ENCODE measurements at places on chromosomes 7 and 10.

- DNase-seq = no peak
These were observed 701 bp upstream of the GBX1 start for GRCh38 chr7:151168003-151168786.

DNA sequence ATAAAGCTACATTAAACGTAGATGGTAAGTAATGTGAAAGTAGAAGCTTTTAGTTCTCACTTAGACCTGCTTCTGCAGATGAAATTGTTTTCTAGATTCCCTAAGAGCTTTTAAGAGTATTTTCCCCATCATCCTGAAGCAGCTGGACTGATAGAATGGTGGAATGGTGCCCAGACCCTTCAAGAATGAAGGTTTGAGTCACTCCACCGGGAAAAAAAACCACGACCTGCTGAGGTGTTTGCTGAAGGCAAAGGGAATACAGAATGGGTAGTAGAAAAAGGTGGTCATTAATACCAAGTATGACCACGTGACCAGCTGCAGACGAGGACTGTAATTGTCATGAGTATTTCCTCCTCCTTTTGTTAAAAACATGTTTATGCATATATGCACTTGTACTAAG, 79.2 kb upstream of the PTPRZ1 start:
- DNase-seq = no peak

- DNase-seq = no peak
These were observed 82.7 kb downstream of the PLCE1 start for GRCh38 chr10:94076325-94076841.

DNA sequence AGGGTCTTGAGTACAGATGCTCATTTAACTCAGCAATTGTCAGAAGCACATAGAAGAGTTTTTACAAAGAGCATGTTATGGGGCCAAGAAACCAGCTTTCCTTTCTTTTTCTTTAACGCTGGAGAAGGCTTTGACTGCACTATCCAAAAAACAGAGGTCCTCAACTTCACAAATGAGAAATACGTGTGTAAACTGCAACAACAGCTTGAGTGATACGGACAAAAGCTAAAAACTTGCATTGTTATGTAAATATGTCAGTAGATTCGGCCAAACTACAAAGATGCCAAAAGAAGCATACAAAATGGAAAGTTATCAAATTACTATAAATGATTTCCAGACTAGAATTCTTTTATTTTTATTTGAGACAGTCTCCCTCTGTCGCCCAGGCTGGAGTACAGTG, 62.4 kb upstream of the C10orf90 start:
- no peak for DNase-seq

DNA sequence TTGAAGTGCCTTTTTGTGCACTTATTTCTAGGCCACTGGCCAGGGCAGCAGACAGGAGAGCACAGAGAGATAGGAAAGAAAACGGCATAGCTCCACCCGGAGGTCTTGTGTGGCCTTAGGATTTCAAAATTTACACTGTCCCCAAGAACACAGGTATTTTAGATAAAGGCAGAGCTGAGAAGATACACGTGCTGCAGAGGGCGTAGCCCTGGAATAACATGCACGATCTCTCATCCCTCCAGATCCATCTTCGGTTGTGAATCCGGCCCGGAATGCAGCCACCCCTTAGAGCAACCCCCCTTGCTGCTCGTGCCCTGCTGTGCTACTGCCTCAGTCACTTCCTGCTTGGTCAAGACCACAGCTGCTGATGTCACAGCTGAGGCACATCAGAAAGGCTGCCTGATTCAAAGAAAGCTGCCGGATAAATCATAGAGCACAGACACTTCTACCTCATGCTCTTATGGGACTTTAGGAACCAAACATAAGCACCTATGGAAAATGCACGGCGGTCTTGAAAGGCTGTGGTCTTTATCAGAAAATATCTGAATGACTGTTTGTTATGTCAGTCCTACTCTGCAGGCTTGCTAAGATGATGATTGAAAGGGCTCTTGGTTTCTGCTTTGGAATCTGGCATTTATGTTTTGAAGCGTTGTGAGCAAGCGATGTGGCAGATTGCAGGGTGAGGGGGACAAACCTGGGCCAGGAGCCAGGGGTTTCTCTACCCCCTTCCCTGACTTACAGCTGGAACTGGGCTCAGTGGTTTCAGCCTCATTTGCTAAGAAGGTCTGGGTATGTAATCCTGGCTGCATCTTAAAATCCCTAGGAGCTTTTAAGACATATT, 152.0 kb downstream of the SVIL start:
- DNase-seq = peak; percentile 33

DNA sequence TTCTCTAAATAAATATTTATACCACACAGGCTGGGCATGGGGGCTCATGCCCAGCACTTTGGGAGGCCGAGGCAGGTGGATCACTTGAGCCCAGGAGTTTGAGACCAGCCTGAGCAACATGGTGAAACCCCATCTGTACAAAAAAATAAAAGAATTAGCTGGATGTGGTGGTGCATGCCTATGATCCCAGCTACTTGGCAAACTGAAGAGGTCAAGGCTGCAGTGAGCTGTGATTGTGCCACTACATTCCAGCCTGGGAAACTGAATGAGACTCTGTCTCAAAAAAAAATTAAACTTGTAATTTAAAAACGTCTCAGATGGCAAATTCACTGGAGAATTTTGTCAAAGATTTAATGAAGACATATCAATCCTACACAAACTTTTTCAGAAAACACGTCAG, 277.6 kb upstream of the BMPER start:
- no peak for DNase-seq

DNA sequence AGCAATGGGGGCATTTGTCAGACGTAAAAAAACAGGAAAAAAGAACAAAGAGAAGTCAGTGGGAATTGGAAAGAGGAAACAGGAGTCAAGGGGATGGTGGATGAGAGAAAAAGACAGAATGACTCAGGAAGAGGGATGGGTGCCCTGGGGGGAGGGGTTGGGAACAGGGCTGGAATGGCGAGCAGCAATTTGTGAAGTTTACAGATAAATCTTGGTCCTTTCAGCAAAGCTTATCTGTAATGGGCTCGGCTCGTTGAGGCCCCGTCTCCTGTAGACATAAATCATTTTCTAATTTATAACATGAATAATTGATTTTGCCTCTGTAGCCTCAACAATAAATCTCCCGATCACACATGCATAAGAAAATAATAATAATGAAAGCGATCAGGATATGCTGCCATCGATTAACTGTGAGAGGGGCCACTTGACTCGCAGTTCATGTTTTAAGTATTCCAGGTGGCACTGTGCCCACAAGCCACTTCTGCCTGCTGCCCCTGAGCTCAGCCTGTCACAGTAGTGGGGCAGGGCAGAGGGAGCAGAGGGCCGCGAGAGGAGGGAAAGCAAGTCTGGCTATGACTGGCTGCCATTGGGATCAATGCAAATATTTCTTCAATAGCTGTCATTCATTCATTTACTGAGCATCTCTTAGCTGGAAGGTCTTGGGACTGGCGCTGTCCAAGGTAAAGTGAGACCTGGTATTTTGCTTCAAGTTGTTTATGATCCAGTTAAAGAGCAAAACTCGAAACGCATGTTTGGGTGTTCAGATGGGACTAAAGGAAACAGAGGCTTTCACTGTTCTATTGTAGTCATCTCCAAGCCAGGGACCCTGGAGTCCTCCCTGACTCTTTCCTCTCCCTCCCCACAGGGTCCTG, 47.4 kb upstream of the R3HCC1L start:
- DNase-seq = no peak

GRCh38 chr10:72792288-72792687, 100.3 kb downstream of the MCU start:
- no peak for DNase-seq

DNA sequence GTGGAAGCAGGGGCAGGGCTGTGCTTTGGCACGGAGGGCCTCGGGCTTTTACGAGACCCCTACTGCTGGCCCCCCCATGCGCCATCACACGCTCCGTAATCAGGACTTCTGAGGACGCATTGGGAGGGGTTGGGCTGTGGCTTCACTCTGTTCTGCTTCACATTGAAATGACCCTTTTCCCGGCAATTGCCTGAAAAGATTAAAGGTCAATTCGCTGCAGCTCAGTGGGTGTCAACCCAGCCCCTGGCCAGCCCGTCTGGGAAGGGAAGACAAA, 41.7 kb upstream of the UBE3C start:
- DNase-seq = no peak

DNA sequence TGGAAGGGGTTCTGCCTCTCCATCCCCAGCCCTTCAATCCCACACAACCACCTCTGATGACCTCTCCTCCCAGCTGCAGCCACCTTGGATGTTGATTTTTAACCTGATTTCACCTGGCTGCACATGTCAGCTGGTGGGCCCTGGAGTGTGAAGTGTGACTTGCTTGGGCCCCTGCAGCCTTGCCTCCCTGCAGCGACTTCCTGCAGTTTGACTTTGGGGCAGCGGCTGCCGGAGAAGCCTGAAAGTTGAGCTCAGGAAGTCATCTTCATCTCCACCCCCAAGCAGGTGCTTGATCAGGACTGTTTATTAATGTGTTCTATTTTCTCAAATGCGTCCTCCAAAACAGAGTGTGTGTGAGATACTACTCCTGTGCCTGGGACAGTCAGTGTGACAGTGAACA, 675.2 kb upstream of the GALNT17 start:
- DNase-seq = no peak

- DNase-seq = no peak
These were observed 683.9 kb downstream of the MAGI2 start for GRCh38 chr7:78769481-78770101.

GRCh38 chr10:133384071-133384470, 5.0 kb downstream of the PAOX start:
- DNase-seq = no peak

DNA sequence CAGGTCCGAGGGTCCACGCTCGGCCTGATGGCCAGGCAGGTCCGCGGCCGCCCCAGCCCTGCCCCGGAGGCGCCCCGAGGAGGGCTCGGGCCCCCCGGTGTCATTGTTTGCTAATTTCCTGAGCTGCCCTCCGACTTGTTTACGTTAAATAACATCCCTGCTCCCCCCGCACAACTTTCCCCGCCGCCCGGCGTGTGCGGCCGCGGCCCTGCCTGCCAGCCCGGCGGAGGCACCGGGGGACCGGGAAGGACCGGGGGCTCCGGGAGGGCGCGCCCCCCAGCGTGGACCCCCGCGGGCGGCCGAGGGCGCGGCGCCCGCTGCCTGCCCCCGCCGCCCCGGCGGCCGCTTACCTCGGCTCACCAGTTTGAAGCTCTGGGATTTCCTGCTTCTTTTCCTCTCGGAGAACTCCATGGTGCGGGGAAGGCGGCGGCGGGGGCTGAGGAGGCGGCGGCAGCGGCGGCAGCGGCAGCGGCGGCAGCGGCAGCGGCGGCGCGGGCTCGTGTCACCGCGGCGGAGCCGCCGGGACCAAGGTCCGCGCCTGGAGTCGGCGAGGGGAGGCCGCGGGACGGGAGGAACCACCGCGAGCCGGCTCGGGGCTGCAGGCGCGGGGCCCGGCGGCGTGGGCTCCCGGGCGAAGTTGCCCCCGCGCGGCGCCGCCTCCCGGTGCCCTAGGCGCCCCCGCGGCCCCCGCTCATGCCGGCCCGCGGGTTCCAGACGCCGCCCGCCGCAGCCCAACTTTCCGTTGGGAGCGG, 515 bp downstream of the BEND7 start:
- DNase-seq = no peak

GRCh38 chr7:93987297-93987696, 16.9 kb downstream of the BET1 start:
- DNase-seq = no peak

DNA sequence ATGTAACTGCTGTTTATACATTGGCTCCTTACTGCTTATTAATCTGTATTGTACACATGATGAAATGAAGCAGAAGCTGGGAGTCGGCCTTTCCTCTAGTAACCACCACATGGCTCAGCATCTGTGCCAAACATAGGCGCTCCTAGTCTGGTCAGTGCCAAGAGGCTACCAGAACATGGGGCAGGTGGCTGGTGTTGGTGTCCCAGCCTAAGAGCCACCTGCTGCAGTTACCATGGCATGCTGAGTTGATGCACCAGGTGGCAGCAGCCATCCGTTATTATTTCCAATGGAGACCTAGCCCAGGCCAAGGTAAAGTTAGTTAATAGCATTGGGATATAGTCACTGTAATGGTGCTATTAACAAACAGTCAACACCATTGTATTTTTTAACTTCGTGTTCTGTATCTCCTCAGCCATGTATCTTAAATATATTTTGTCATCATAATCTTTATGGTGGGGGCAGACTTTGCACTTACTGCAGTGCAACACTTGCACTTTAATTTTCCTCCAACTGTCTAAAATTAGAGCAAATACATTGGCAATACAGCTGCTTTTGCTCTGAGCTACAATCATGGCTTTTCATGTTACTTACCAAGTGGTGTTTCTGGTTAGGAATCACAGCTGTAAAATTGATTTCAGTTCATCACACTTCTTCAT, 33.1 kb downstream of the HBP1 start:
- DNase-seq = no peak

- no peak for DNase-seq
These were observed 59.6 kb upstream of the TRIL start for GRCh38 chr7:29017713-29018112.

All from iPS DF 19.7 (cell line).